Activated CD4-positive, alpha-beta T cell treated with anti-CD3 and anti-CD28 coated beads, Interleukin-2, amount 10 ng/mL, durations not matched to agents 24 days and 14 days (primary cell): ENCODE measurements at places on chromosomes 12 and 14. TPM values are rescaled to one million over a fixed set of nuclear protein-coding genes. Genes with fewer than 3 reads are reported as not detected.

Gene TMEM132D
- total RNA-seq: not detected in 2 replicates

Gene KIF26A
- total RNA-seq: 0.24 and 0.26 TPM in 2 replicates

Gene HNRNPA1
- total RNA-seq: 1,861 and 1,892 TPM in 2 replicates

Gene IL31
- total RNA-seq: 2.5 TPM in 2 replicates

Gene APEX1
- total RNA-seq: 239 and 242 TPM in 2 replicates

Gene HOXC11
- total RNA-seq: not detected in 2 replicates

Gene GLI1
- 0.96 and 1.2 TPM in 2 replicates for total RNA-seq

Gene CRIP1
- 99.3 and 110 TPM in 2 replicates for total RNA-seq
